ENCODE measurements at places on chromosomes 2 and 18.

DNA sequence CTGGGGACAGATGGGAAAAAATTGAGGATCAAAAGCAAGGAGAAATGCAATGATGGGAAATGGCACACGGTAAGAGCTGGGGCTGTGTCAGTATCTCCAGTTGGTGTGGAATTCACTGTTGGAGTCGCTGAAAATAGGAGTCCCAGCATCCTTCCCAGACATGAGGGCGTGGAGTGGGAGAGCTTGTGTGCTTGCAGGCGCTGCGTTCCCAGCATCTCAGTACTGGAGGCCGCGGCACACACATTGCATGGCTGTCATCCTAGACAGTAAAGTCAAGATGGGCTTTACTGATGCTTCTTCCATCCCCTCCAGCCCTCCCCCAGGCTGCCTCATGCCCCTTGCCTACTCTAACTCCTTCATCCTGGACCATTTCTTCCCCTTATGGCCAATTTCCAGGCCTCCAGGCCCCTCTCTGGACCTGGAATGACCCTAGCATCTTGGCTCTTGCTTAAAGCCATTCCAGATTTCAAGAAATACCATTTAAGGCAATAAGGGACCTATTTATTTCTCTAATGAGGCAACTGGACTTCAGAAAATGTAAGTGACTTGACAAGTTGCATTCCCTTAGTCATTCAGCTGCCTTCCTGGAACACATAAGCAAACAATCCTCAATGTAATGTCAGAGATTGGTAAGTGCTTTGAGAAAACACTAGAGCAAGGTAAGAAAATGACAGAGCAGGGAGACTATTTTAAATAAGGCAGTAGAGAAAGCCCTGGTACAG, 70.5 kb upstream of the TTC39C start:
- no peak for DNase-seq

- no peak for DNase-seq
These were observed 9.5 kb downstream of the SDC1 start for GRCh38 chr2:20215183-20216040.

DNA sequence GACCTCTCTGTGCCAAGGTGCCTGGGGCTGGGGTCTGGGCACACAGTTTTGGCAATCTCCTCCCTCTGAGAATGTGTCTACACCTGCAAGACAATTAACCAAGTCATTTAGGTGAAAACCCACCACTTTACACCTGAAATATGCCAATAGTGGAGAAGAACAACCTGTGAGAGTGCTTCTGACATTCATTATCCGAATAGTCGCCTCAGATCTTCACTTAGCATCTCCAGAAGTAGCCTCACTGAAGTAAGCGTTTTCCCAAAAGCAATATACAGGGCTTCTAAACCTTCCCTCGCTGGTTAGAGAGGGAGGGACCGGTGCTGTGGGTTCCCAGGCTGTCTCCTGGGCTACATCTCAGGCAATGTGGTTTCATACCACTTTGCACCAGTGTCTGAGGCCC, 173.5 kb downstream of the DDX1 start:
- no peak for DNase-seq

GRCh38 chr2:46256563-46257142, 40.6 kb upstream of the EPAS1 start:
- DNase-seq, result no peak

DNA sequence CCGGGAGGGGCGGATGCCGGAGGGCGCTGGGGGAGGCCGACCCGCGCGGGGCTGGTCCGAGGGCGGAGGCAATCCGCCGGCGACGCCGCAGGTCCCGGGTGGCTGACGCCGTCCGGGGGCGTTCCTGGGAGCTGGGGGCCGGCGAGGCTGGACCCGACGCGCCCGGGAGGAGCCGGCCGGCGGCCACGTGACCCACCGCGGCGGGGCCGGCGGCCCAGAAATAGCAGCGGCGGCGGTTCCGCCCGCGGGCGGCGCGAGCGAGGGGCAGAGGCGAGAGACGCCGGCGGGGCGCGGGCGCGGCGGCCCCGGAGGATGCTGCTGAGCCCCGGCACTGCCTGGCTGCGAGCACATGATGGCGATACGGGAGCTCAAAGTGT, at the start of gene RAB31:
TSS of gene RAB31 (plus strand) at position 245 of the 377 bp plus-strand sequence. CDS start at position 350, 105 bp downstream.
- DNase-seq, result no peak

DNA sequence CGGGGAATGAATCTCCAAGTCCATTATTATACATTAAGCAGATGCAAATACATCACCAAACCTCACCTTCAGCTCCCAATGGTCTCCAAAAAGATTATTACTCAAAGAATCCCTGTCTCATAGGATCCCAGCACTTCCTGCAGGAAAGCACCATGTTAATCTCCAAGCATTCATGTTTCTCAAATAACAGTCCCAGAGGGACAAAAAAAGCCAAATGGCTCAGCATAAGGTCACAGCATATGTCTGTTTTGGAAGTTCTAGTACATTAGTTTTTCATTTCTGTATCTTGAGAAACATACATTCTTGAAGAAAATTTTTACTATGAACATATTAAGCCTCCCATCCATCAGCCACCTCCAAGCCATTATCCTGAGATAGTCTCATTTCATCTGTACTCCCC, 103.3 kb downstream of the METTL4 start:
- DNase-seq, result no peak

DNA sequence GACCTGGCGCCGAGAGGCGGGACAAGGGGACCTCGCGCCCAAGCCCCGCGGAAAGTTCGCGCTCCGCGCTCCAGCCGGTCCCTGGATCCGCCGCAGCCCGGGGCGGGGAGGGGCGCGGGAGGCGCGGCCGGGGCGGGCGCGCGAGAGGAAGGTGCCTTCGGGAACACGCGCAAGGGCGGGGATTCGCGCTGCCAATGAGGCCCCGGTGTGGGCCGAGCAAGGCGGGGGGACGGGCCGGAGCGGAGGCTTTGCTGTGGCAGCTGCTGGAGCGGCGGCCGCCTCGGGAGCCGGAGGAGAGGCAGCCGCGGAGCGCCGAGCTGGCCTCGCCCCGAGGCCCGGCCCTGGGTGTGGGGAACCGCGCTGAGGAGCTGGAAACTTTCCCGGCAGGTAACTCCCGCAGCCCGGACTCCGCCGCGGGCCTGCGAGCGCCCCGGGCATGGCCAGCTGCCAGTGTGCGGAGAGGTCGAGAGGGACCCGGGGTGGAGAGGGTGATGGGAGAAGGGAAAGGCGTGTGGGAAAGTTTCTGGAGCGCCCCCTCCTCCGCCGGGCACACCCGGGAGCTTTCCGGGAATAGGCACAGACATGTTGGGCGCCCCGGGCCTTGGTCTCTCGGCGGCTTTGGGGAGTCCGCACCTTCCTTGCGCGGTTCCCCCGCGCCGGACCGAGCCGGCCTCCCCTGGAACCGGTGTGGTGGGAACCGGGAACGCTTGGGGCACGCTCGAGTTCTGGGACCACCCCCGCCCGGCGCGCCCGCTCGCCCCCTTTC, at the start of gene TANC1:
TSS of gene TANC1 (plus strand) at position 245 of the 766 bp plus-strand sequence. CDS start 97,271 bp downstream, outside the sequence.
- peak; percentile 53 for DNase-seq

- DNase-seq, result no peak
These were observed 176.2 kb downstream of the TRABD2A start for GRCh38 chr2:84704505-84705244.

Data from stimulated activated CD4-positive, alpha-beta T cell treated with anti-CD3 and anti-CD28 coated beads, Interleukin-4, amount 100 ng/mL, for 48 hours (primary cell).